ENCODE measurements at places on chromosomes 3 and 15. TPM values are rescaled to one million over a fixed set of nuclear protein-coding genes. Genes with fewer than 3 reads are reported as not detected.

The CFAP91 gene
- 0.59 TPM for total RNA-seq

The ZFYVE19 gene
- total RNA-seq, result 11.8 TPM

The COMMD4 gene
- total RNA-seq, result 66.2 TPM

The ERICH6 gene
- 0.69 TPM for total RNA-seq

The SCAANT1 gene
- not detected for total RNA-seq

The SLC6A20 gene
- not detected for total RNA-seq

The ISL2 gene
- 78.7 TPM for total RNA-seq

The EBLN2 gene
- 5.7 TPM for total RNA-seq

The PLCB2 gene
- total RNA-seq, result 2.6 TPM

The DZIP1L gene
- 3.3 TPM for total RNA-seq

The FBXL22 gene
- total RNA-seq, result not detected

The DTX3L gene
- total RNA-seq, result 0.20 TPM

The KNG1 gene
- not detected for total RNA-seq

The LIPC gene
- not detected for total RNA-seq
